Omental fat pad (tissue), 4 donors: ENCODE measurements at places on chromosomes 12 and 14.

GRCh38 chr14:74571901-74572725 is 39.9 kb downstream of the LTBP2 start:
- DNase-seq = no peak

DNA sequence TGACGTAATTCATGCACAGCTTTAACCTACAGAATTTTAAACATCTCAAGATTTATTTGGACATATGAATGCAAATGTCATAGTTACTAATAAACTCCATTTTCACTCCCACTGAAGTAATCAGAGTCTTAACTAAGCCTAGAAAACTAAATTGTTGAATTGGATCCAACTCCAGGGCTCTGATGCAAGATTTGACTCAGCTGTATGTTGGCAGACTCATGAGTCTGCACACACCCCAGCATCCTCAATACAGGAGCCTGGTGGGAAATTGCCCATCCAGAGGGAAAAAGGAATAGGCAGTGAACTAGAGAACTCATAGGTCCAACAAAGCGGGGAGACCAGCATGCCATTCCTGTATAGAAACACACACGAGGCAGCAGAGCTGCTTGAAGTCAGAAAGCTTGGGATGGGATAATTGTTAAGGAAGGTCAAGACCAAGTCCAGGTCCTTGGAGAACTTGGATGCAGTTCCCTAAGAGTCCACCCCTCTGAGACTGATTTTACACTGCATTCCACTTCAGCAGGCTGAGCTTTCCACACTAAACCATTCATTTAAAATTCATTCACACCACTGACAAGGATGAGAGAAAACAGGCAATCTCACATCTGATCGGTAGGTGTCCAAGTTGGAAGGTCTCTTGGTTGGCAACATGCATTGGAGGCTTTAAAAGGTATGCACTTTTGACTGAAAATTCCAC is 14.4 kb downstream of the TMTC1 start:
- no peak for DNase-seq

DNA sequence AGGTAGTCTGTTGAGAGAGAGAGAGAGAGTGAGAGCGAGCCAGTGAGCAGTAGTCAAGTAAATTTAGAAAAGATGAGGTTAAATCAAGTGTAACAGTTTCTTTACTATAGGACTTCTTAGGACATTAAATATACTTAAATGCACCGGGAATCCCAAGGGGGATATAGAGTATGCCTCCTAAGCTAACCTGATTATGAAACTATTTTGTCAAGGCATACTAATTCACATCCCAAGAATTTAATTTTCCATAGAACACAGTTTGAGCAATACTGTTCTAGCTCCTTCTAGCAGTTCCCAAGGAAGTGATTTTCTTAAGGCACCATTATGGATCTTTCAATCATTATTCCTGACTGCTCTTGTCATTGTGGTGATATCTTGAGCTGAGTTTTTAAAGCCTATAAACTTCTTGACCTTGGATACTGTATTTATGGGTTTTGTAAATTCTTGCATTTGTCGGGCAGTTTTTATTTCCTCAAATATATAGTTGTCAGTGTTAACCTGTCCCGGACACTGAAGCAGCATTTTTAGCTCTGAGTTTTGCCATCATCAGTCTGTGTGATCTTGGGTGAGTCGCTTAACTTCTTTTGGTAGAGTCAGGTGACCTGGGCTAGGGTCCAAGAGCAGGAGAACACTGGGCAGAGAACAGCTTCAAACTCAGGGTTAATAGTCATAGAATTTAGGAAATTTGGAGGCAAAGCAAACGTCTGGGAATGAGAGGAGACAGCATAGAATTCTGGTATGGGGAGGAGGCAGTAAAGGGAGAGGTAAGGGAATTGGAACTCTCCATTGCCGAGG is 196.5 kb upstream of the FRMD6 start:
- no peak for DNase-seq

- DNase-seq = no peak
Observed at GRCh38 chr12:76860256-76860655, 18.6 kb downstream of the CSRP2 start.

DNA sequence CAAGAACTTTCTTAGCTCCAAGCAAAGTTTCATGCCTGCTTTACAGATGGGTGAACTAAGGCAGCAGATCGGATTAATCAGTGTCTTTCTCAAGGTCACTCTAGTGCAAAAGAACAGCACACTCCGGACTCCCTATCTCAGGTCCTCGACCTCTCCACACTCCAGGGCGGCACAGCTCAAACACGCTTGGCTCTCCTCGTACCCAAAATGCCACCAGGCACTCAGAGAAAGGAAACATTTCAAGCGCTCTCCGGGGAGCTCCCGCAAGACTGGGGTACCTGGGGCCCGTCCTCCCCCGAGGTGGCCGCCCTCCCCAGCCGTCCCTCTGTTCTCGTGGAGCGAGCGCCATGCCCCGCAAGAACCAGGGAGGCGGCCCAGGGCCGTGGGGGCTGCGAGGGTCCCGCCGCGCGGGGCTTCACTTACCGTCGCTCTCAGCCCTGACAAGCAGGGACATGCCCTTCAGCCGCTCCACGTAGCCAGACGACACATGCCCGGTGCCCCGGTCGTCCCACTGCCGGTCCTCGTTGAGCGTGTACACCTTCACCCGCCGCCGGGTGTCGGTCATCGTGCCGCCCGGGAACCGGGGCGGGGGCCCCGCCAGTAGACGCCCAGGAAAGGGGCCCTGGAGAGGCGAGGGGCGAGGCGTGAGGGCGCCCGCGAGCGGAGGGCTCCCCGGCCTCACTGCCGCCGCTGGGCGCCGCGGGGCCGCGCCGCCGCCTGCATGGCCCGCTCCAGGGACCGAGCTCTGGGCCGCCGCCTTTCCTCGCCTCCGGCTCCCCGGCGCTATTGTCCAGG is 830 bp downstream of the PPP4R3A start:
- no peak for DNase-seq

DNA sequence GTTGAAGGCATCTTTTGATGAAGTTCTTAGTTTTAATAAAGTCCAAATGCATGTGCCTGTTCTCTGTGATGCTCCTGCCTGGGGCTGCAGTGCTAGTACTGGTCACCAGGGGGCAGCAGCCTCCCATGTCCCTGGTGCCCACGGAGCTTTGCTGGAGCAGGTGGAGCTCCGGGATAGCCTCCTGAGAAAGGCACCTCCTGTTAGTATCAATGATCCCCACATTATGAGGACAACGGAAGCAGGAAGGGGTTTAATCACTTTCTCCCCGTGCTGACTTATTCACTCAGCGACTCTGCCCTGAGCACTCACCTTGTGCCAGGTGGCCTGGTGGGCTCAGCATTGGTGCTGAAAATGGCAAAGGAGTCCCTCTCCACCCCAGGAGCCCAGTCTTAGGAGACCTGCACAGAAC is 123.0 kb upstream of the PZP start:
- no peak for DNase-seq

DNA sequence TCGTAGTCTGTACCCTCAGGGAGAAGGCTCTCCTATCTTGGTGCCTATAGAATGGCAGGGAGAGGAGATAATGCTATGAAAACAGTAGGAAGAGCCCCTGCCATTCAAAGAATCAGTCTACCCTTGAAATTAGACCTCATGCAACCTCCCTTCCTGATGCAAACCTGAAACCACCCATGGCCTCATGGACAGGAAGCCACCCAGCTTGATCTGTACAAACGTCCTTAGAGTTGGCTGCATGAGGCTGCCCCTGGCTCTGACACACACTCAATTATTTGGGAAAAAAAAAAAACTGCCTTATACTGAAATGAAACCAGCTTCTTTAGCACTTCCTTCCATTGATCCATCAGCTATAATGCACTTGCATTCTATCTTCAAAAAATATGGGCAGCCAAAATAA is 116.6 kb upstream of the BCL2L14 start:
- no peak for DNase-seq

DNA sequence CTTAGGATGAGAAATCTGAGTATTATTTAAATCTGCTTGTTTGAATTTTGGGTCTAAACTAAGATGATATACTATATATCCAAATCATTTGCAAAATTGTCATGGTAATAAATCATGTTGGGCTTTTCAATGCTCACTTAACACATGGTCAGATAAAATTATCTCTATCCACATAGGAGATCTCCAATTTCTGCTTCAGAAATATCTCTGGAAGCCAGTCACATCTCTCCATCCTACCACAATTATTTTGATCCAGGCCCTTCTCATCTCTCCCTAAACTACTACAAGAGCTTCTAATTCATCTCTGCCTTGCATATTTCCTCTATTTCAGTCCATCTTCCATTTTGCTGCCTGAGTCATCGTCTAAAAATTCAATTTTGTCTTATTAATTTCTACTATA is 3.8 kb downstream of the DCN start:
- no peak for DNase-seq

DNA sequence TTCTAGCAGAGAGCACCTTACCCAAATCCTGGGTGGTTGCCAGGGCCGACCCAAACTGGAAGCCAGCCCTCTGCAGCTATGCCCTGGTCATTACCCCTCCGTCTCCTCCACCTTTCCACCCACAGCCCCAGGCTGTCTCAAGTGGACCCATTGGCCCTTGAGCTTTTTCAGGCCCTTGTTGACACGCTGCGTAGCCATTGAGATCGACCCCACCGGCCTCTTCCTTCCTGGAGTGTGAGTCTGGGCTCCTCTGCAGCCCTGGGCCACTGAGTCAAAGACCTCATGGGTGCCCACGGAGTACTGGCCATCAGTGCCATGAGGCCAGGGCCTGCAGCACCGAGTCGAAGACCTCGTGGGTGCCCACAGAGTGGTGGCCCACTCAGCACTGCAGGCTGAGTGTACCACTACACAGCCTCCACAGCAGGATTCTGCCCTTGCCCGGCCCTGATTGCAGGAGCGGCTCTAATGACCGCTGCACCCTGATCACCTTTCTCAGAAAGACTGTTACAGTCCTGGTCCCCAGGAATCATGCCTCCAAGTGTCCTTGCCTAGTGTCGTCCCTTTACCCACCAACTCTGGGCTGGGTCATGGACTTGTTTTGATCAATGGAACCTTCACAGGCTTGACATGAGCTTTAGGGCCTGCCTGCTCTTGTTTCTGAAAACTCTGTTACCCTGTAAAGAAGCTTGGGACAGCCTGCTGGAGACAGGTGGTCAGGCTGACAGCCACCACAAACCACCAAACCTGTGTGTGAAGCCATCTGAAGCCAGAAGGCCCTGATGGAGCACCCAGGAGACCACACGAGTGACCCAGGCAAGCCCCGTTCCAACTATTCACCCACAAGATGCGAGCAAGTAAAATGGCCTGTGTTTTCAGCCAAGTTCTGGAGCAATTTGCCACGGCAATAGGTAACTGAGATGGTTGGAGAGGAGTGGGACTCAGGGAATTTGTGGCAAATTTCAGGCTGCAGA is 39.6 kb upstream of the TRAF3 start:
- DNase-seq = no peak

DNA sequence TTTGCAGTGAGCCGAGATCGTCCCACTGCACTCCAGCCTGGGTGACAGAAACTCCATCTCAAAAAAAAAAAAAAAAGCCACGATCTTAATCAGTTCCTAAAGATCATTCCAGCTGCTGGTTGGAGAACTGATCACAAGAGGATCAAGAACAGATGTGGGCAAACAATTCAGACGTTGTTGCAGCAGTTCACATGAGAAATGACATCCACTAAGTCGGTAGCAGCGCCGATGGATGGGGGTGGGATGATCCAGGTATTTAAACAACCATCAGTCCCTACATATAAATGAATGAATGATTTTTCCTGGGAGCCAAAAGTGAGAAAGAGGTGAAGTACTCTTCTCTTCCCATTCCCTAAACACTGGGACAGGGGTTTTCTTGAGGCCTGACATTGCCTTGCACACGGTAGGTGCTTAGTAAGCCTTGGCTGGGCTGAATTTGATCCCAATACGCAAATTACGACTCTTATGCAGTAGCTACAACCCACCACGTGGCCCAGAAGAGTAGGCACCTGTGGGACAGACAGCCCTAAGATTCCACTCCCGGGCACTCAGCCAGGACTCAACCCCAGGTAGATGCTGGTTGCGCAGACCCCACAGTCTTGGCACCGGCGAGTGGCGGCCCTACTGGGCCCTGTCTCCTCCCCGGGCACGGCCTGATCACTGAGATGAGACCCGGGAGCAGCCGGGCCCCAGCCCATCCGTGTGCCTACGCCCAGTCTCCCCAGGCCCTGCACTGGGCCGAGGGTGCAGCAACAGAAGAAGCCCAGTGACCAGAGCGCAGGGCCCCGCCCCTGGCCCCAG is 565 bp downstream of the SPRYD3 start:
- DNase-seq = no peak

- no peak for DNase-seq
Observed at GRCh38 chr12:12777092-12777491, 8.4 kb upstream of the APOLD1 start.

DNA sequence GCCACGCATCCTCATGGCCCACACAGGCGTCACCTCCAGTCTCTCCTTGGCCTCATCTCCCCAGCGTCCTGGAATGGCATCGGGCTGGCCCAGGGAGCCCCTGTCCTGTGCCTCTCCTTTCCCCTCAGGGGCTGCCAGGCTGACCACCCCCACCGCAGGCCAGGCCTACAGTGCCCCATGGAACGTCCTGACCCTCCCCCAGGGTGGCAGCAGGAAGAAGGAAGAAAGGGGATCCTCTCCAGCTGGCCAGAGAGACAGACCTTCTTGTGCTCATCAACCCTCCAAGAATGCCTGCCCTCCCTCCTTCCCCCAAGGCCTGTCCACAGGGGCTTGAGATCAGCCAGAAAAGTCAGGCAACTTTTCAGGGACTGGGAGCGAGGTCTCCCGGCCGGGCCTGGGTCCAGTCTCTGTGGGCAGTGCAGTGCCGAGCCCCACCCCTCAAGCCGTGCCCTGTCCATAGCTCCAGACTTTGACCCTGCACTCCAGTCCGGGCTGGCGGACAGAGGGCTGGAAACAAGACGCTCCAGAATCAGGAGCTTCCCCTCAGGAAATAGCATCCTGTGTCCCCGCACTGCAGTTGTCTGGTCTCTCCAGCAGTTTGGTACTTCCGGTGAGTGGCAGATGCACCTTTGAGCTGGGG is at the start of gene DAO:
DAO (plus strand) TSS at position 478 of the 640 bp plus-strand sequence. CDS start 4,915 bp downstream, outside the sequence.
- no peak for DNase-seq

GRCh38 chr12:102483466-102483865 is 3.1 kb upstream of the IGF1 start:
- DNase-seq = no peak

DNA sequence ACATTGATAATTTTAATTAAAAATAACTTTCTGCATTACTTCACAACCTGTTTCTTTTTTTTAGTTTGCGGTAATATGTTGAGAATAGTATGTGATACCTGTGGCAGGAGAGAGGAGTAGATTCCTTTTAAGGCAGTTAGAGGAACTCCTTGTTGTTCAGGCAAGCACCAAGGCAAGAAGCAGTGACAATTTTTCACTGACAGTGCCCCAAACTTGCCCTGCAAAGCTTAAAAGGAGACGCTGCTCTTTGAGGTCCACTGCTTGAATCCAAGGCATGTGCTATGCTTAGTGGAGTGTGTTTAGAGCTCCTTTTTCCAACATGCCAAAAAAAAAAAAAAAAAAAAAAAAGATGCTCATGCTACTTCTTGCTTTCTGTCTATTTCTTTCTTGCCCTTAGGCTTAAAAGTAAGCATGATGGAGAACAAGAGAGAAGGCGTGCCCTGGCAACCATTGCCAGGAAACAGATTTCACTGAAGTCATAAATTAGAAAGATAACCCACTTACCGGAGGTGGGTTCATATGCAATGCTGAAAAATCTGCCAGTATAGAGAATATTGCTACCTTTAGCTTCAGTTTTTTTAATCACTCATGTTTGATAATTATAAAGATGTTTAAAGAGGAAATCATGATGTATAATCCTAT is 58.3 kb upstream of the DYRK2 start:
- DNase-seq = no peak
